ENCODE measurements at places on chromosomes 7 and 10.

- no peak for DNase-seq
Measured at GRCh38 chr10:86301971-86302370, 64.6 kb downstream of the GRID1 start.

DNA sequence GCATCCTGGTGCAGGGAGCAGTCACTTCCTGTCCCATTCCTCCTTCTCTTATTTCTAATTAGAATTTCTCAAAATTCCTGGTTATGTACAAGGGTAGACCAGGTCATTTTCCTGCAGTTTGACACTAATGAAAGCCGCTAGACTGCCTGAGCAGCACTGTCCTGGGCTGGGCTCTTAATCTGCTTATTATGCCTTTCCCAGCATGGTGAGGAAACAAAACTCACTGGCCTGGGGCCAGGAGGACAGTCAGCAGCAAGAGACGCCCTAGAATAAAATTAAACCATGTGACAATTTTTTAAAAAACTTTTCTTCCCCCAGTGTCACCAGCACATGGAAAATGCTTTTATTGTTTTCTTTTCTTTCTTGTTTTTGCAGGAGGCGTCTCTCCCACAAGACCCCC lies 647.5 kb downstream of the TYW1 start:
- DNase-seq, result no peak

DNA sequence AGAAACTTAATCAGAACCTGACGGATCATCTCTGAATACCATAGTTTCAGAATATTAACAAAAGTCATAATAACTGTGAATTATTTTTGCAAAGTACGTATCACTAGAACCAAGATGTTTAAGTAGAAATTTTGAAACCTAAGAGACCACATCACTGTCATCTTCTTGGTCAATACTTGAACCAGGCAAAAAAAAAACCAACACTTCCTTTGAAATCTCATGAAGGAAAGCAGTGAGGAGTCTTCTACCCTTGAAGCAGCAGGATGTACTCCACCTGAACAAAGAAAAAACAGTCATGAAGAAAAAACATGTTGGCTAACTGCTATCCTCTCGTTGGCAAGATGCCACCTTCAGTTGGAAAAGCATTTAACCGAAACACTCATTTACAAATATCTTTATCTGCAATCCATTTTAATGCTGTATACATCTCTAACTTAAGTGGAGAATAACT lies 82.4 kb downstream of the SRPK2 start:
- no peak for DNase-seq

- DNase-seq, result no peak
Measured at GRCh38 chr10:49107111-49107886, 8.0 kb downstream of the VSTM4 start.

DNA sequence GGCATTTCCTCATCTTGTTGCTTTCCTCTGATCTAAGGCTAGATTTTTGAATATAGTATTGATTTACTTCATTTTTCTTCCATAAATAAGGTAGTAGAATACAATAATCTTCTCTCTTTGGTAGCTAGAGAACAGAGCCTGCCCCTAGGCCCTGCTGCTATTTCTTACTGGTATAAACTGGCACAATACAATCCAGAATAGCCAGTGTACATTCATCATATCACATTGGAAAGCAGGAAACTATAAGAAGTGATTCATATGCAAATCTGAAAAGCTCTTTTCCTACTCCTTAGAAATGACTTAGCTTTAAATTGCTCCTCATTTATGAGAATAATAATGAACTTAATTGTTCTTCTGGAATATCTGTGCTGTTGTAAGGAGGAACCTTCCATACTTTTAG lies 100.2 kb downstream of the KCND2 start:
- DNase-seq, result no peak

- DNase-seq, result no peak
Measured at GRCh38 chr7:92824450-92824849, 11.9 kb downstream of the CDK6 start.

DNA sequence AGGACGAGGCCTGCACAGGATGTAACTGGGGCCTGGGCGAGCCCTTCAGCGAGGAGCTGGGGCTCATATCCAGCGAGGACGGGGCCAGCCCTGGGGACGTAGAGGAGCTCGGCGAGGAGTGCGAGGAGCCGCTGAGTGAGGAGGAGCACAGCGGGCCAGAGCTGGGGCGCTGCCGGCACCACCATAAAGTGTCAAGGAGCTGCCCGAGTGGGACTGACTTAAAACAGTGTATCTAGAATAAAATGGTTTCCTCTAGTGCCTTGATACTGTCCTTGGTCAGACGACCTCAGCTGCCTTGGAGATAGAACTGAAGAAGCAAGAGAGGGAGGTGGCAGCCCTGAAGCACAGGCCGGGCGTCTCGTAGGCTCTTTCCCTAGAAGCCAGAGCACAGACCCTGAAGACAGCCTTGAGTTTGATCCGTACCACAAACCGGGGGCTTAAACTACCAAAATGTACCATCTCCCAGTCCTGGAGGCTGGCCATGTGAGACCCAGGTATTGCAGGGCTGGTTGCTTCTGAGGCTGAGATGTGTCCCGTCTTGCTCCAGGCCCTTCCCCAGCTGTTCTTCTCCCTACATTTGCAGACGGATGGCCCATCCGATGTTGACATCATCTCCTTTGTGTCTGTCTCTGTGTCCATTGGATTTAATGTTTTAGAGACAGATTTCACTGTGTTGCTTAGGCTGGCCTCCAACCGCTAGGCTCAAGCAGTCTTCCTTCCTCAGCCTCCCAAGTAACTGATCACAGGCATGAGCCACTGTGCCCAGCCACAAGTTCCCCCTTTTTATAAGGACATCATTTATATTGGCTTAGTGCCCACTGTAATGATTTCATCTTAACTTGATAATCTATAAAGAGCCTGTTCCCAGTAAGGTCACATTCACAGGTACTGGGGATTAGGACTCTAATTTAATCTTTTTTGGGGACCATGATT lies 35.8 kb downstream of the DNAJB6 start:
- peak; percentile 28 for DNase-seq

GRCh38 chr10:15703151-15703880 lies 16.4 kb downstream of the ITGA8 start:
- DNase-seq, result no peak

DNA sequence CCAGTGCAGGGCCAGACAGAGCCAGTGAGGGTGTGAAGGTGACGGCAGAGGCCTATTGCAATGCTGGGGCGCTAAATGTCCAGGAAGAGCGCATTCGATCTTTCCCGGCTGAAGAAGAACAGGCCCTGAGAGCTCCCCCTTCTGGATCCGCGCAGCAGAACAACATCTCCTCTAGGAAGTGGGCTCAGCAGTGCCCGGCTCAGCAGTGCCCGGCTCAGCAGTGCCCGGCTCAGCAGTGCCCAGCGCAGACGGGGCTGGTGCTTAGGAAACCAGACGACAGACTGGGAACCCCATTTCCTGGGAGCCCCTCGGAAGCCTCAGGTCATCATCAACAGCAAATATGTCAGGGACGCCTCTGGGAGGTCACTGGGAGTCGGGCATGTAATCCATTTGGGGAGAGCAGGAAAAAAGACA lies 4.7 kb upstream of the NOS3 start:
- peak; percentile 70 for DNase-seq

DNA sequence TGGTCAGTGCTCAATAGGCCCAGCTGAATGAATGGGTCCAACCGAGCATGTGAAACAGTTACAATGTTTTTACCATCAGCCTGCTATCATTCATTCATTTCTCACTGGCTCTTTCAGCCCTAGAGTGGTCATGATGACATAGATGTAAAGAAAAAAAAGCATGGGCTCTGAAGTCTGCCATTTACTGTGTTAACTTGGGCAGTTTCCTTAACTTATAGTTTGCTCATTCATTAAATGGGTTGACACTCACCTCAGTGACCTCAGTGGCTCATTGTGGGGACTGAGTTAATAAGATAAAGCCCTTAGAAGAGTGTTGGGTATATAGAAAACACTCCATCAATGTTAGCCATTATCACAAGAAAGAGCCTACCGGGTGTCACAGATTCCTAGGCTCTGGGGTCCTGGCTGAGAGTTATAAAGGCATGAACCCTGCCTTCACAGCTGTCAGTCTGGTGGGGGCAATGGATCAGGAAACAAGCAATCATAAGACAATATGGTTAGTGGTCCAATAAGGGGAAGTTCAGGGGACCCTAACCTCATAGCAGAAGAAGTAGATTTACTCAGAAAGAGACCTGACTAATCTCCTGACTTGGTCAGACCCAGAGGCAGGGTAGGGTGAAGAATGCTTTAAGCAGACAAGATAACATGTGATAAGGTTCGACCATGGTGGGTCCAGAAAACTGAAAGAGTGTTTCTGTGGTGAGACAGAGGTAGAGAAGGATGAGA lies 29.7 kb upstream of the GPAM start:
- no peak for DNase-seq

- no peak for DNase-seq
Measured at GRCh38 chr7:70480927-70481569, 650.9 kb upstream of the GALNT17 start.

- no peak for DNase-seq
Measured at GRCh38 chr10:5971886-5972285, 5.5 kb downstream of the IL15RA start.

DNA sequence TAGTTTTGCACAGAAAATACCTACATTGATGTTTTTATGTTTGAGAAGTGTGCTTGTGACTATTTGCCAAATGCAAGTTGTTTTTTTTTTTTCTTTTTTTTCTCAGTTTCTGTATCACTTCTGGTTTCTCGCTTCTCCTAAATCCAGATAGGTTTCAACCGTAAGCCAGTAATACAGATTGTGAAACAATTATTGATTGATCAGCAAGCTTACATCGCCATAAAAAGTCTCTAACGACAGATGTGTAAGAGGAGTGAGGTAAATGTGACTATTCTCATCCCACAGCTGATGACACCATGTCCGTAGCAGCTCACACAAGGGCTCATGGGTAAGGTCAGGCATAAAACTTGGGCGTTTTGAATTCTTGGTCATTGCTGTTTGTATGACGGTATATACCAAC lies 202.8 kb upstream of the AKR1E2 start:
- DNase-seq, result no peak

DNA sequence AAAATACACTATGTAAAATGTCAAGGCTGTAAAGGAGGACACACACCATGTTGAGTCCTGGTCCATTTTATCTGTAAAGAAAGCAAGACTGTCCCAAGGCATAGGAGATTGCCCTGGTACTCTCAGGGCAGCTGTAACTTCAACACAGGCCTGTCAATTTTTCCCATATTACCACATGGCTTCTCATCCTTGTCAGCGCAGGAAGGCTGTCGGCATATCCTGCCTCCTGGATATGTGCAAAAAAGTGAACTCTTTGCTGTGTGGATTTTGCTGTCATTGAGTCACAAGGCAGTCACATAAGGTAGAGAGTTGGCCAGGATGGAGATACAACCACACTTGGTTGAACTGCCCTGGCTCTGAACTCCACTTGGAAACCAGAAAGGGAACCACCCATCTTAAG lies 8.7 kb downstream of the DUSP5 start:
- DNase-seq, result no peak

DNA sequence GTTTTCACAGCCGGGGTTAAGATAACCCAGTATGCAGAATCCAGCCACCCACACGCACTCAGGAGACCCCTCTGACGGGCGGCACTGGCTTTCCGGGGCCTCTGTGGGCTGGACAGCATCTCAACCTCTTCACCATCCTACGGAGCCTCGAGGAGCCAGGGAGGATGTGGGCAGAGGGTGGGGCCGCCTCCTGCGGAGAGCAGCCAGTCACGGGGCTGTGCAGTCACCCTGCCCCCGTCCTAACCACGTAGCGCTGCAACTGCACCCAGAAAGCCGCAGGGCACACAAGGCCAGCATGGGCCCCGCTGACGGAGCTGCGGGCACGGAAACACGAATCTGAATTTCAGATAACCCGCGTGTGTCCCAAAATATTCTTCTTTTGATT lies 270.3 kb downstream of the ELFN1 start:
- DNase-seq, result peak; percentile 80

- DNase-seq, result no peak
Measured at GRCh38 chr10:100889546-100889945, 23.2 kb upstream of the SLF2 start.

DNA sequence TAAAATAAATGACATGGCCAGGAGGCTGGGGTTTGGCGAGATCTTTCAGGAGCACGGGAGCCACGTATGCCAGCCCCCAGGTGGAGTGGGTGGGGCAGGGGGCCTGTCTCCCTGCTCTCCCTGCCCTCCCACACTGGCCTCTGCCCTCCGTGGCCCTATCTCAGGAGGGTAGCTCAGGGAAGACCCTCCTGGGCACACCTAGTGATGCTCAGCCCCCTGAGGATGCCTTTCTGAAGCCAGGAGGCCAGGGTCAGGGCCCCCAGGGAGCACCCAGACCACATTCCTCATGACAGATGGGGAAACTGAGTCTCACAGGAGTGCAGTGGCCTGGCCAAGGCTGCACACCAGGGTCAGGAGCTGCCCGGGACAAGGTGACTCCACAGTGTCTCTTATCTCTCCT lies 223.4 kb downstream of the ELFN1 start:
- DNase-seq, result no peak

GRCh38 chr10:16996530-16996964 lies 133.1 kb downstream of the CUBN start:
- DNase-seq, result no peak

DNA sequence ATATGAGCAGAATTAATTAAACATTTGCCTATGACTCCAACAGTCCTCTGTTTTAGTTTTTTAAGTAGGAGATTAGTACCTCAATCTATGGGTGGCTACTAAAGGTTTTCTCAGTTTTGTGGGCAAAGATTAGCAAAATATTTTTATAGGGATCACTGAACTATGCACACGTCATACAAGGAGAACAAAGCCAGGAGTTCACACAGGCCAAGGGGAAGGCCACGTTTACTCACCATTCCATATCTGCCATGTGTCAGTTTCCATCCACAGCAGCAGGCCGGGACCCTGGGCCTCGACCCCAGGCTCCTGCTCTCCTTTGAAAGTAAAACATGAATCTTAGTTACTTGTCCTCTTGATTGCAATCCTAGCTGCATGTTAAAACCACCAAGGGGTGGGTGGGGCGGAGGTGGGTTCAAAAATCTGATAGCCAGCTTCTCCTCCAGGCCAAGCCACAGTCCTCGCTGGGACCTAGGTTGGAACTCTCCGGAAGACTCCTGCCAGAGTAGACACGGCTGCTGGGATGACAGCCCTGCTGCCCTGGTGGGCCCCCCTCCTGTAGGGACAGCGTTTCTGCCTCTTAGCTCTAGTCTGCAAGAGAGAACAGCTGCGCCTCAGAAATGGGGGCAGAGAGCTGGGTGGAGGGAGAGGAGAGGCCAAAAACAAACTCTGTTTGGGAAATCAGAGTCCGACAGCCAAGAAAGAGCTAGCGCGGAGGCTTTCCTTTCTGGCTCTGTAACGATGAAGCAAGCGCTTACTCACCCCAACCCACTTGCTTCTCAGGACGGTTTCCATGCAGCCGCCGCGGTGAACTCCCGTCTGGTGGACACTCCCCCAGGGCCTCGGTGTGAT lies 35.6 kb downstream of the PITRM1 start:
- DNase-seq, result no peak

GRCh38 chr7:157703534-157704195 lies 366.9 kb downstream of the DNAJB6 start:
- DNase-seq, result no peak

GRCh38 chr10:77007834-77008233 lies 629.8 kb downstream of the KCNMA1 start:
- DNase-seq, result no peak

GRCh38 chr10:112949875-112950507 lies at the start of gene TCF7L2:
TCF7L2 (plus strand) TSS chr10:112950247; CDS start chr10:112950757, 510 bp downstream.
- peak; percentile 92 for DNase-seq

- DNase-seq, result no peak
Measured at GRCh38 chr7:88965371-88965770, 169.8 kb upstream of the TEX47 start.

Measured in KBM-7 (cell line).